NCI-H2107 (cell line): ENCODE measurements at places on chromosomes 3 and 15.

DNA sequence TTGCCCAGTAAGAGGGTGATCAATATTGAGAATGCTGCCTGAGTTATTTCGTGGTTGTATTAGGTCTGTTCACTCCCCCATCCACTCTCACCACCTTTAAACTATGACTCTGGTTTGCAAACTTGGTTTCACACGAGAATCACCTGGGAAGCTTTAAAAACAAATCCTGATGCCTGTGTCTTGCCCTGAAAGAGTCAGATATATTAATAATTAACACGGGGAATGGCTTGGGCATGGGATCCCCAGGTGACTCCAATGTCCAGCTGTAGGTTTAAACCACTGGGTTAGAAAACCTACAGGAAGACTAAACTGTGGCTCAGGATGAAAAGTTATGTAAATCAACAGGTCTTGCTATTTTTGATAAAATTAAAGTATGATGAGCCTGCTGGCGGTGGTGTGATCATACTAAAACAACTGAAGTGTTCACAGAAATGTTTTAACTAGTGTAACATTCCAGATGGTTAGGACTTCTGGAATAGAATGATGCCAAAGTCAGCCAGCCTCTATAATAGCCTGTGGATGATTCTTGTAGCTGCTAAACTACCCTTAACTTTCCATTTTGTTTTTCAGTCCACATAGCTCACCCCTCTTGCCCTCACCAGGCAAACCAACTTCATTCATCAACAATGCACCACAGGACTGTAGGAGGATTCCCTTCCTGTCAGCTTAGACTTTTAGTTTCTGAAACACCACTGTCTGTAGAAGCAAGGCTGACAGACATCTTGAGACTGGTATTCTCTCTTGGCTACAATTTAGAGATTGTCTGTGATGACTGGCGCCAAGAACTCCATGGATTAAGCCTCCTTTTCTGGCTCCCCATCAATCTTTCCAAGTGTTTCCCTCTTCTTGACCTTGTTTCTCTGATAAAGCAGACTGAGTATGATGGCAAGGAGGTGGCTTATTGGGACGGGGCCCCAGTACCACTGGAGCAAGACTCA, 119.1 kb upstream of the ADAMTS9 start:
- DNase-seq, result no peak

- DNase-seq, result no peak
Observed at GRCh38 chr3:126269354-126269753, 87.9 kb downstream of the KLF15 start.

- DNase-seq, result no peak
Observed at GRCh38 chr15:55914446-55914845, 79.0 kb downstream of the NEDD4 start.

GRCh38 chr3:63872135-63872924, 8.7 kb downstream of the ATXN7 start:
- no peak for DNase-seq

- DNase-seq, result no peak
Observed at GRCh38 chr3:24551626-24552025, 57.0 kb upstream of the THRB start.

DNA sequence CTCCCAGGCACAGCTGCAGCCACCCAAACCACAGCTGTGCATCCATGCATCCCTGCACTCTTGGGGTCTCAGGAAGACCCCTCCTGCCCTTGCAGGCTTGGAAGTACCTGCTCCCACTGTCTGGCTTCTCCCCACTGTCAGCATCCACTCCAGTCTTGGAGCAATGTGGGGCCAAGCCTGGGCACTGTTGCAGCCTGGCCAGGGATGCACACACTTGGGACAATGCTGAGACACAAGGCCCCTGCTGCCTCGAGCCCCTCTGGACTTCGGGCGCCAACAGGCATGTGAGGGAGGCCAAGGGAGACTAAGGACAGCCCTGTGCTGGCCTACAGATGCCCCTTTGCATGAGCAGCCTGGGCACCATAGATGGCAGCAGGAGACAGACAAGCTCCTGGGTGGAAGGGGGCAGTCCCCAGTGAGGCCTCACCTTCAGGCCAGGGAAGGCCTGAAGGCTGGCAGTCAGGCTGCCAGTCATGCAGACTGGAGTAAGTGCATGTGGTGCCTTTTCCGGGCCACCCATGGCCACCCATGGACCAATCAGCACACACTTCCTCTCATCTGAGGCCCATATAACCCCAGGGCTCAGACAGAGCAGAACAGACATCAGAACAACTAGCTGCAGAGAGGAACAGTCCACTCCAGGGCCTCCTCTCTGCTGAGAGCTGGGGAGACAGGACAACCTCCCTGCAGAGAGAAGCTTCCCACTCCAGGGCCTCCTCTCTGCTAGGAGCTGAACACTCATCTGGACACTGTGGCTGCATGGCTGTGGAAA, 219.0 kb downstream of the VGLL3 start:
- DNase-seq, result no peak

GRCh38 chr3:196246612-196247308, 30.4 kb downstream of the SLC51A start:
- no peak for DNase-seq

- DNase-seq, result no peak
Observed at GRCh38 chr15:74955796-74956647, 550 bp downstream of the RPP25 start.

GRCh38 chr15:73284090-73284716, 84.6 kb downstream of the HCN4 start:
- DNase-seq, result no peak

GRCh38 chr3:168249550-168250414, 154.1 kb upstream of the GOLIM4 start:
- peak; percentile 84 for DNase-seq

DNA sequence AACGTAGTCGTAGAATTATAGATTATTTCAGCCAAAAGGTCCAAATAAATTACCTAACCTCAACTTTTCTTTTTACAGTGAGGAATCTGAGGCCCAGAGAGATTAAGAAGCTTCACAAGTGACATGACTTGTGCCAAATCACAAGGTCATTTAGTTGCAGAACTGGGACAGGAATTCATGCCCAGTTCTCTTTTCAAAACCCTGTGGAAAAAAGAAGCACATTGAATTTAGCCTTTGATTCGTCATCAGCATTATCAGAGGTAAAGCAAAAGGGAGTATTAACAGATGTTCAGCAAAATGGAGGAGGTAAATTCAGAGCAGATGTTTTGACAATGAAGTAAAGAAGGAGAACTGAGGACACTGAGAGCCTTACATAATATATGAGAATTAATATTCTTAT, 4.5 kb downstream of the SERPINI2 start:
- no peak for DNase-seq

DNA sequence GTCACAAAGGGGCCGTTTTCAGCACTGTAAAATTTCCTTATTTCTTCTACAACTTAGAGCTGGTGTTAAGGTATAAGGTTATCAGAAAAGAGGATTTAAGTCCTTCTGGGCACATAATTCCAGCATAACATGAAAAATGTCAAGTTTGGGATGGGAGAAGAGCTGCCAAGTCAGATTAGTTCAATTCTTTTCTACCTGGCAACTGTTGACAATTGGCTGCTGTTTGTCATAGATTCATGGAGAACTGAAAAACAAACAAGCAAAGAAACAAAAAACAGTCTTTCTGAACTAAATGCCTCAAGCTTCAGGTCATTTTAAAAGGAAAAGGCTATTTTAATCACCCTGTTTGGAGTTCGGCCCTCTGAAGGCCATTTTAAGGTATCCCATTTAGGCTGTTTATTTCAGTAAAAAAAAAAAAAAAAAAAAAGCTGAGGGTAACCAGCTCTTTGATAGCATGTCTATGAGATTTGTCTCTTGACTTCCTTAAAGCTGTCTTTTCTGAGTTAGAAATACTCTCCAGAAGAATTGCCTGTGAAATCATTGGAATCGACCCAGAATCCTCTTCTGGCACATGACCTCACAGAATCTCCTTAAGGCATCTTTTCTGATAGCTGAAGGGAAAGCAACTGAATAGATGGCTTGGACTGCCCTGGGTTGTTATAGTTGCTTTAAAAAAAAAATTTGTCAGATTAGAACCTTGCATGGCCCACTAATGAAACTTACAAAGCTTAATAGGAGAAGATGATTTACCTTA, 173.3 kb downstream of the SEMA6D start:
- DNase-seq, result no peak

GRCh38 chr3:128335621-128336296, 130.9 kb downstream of the DNAJB8 start:
- no peak for DNase-seq

- DNase-seq, result no peak
Observed at GRCh38 chr3:187900993-187901755, 155.9 kb upstream of the BCL6 start.

DNA sequence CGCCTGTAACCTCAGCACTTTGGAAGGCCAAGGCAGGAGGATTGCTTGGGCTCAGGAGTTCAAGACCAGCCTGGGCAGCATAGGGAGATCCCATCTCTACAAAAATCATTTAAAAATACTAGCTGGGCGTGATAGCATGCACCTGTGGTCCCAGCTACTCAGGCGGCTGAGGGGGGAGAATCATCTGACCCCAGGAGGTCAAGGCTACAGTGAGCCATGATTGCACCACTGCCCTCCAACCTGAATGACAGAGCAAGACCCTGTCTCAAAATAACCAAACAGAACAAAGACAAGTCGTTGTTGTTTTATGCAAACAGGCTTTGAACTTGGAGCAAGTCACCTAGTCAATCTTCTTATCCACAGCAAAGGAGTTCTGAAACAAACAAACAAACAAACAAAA, 82.0 kb upstream of the AKAP13 start:
- DNase-seq, result no peak

DNA sequence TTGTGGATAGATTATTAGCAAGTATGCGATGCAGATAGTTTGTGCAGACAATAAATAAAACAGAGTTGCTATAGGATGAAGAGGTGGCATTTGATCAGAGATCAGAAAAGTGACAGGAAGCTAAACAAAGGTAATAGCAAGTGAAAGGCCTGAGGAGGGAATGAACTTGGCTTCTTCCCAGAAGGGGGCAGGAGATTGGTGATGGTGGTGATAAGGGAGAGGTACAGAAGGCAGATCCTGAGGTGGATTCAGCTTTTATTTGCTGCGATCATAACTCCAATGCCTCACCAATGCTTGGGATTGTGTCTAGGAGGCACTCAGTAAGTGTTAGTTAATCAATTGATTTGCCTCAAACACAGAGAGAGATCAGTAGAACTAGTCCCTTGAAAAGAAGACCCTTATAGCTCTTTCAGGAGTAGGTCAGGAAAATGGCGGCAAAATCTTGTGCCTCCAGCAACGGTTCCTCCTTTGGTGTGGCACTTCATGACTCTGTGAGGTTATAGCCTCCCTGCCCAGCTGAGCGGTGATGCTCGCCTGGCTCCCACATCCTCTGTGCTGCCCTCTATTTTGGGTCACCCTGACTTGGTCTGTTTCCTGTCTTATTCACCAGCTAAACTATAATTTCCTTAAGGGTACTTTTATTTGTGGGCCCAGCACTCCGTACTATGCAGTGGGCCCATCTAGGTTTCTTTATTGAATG, 37.5 kb downstream of the TGFBR2 start:
- DNase-seq, result no peak

GRCh38 chr15:37096558-37097143, 3.7 kb downstream of the MEIS2 start:
- DNase-seq, result no peak

- DNase-seq, result no peak
Observed at GRCh38 chr3:38967693-38967989, 84.1 kb downstream of the SCN11A start.

DNA sequence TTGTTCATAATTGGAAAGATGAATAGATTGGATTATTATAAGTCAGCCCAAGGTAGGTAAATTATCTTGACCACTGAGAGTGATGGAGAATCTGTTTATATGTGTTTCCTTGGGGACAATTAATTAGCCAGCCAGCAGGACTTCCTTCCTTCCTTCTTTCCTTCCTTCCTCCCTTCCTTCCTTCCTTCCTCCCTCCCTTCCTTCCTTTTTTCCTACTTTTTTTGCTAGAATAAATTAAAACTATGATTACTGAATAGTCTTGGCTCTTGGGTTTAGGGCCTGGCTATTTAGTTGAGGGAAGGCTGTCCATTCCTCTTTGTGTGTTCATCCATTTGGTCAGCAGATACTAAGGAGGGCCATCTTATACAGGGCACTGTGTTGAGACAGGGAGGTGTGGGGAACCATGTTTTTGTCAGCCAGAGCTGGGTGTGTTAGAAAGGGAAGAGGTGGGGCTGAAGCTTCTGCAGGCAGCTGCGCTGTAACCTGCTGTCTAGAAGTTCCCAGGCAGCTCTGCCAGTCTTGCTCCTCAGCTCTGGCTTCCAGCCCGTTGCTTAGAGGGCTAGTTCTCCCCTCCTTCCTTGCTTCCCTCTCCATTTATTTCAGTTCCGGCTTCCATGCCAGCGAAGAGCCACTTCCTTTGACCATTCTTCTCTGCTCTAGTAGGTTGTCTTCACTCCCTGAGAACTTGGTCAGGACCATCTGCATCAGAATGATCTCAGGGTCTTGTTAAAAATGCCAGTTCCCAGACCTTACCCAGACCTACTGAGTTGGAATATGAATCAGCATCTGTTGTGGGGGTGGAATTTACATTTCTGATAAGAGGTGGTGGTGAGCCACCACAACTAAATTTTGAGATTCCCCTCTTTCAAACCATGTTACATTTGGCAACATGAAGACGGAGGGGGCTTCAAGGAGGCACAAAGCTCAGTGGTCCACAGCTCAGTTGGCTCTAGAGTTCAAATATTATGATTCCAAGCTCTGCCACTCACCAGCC, 113.9 kb downstream of the DGKG start:
- no peak for DNase-seq

DNA sequence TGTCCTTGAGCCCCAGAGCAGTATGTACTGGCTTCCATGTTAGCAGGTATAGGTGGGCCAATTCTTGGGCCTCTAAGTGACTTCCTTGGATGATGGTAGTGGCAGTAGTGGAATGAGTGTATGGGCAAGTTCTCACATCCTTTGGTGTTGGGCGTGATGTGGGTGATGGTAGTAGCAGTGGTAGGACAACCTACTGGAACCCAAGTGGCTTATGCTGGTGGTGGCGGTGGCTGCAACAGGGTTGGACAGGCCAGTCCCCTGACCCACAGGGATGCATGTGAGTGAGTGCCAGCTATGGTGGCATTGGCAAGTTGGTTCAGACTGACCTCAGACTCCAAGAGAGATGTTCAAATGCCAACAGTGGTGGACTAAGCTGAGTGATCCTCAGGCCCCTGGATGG, 1228.2 kb downstream of the ROBO2 start:
- DNase-seq, result no peak

- DNase-seq, result no peak
Observed at GRCh38 chr3:177060492-177060891, 136.8 kb downstream of the TBL1XR1 start.

DNA sequence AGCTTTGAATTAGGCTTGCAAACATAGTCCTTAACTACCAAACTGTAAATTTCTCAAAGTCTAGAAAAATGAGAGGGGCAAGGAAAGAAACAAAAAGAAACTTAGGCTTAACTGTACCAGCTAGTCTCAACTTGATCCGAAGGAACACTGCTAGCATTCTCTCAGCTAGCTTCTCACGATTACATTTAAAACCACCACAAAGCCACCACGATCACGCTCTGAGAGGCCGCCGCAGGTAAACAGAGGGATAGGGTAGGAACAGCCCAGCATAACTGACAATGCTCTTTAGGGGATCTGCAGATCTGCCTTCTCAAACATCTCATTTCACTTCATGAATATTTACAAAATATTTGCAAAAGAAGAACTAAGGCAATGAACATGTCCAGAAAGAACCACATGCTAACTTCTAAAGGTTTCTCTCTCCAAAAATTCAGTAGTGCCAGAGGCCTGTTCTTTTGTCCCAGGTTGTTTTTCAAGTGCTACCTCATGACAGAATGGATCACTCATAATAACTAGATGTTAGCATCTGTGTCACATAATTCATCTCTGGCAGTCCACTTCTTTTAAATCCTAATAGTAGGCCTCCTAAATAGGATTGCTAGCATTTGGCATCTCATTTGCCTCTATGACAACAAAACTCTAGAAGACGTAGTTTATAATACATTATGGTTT, 18.9 kb downstream of the VGLL4 start:
- no peak for DNase-seq

- no peak for DNase-seq
Observed at GRCh38 chr15:90592131-90592881, 62.6 kb downstream of the CRTC3 start.
